Stimulated activated CD8-positive, alpha-beta memory T cell treated with anti-CD3 and anti-CD28 coated beads, Interleukin-4, amount 100 ng/mL, for 4 hours (primary cell): ENCODE measurements at places on chromosomes 2 and 18.
A peak's percentile ranks its signal among the peaks of the same experiment; 100 is the strongest.

GRCh38 chr18:5585653-5586052 lies 41.9 kb upstream of the EPB41L3 start:
- DNase-seq = no peak

DNA sequence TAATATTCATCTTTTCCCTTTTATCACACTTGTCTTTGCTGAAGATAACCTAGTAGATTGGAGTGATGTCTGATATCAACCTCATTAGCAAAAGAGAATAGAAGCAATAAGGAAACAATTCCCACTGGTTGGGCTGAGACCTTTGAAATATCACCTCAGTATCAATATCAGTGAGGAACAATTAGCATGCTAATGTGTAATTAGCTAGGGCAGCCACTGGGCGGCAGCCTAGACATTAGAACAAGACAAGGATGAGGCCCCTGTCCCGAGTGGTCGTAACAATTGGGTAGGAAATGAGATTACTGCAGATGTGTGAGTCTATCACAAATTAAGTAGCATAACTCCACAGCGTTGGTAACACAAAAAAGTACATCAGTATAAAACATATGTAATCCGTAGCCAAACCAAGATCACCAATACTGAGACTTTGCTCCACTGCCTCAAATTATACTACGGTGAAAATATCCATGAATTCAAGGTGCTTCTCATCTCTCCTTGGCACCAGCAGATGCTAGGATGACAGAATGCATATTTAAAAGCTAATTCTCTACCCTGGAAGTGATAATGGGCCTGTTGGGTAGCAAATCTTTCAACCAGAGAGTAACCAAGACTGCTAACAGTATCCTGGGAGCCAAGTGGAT lies 99.1 kb downstream of the ALPK2 start:
- DNase-seq = peak; percentile 56

- DNase-seq = no peak
These were observed 17.6 kb upstream of the CD28 start for GRCh38 chr2:203688798-203689197.

- no peak for DNase-seq
These were observed 509.7 kb downstream of the TDRD15 start for GRCh38 chr2:21633466-21633865.
